ENCODE measurements at places on chromosomes 7 and 10. TPM values are rescaled to one million over a fixed set of nuclear protein-coding genes. Genes with fewer than 3 reads are reported as not detected.

- DNase-seq = no peak
Measured at GRCh38 chr10:20885678-20886077, 11.4 kb downstream of the NEBL start.

DNA sequence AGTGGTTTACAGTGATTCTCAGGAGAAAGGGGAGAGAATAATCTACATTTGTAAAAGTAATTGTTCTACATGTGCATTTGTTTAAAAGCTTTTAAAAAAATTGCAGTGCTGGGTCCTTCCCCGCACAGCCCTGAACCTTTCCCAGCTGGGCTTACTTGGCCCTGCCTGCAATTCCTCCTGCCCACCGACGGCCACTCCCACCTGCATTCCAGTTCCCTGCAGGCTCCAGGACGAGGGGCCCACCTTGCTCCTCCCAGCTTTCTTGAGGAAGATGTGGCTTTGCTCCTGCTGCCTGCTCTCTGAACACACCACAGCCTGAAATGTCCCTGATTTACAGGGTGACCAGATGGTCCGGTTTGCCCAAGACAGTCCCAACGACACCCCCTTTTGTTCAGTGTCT lies 222.7 kb downstream of the PRPF18 start:
- DNase-seq = no peak

DNA sequence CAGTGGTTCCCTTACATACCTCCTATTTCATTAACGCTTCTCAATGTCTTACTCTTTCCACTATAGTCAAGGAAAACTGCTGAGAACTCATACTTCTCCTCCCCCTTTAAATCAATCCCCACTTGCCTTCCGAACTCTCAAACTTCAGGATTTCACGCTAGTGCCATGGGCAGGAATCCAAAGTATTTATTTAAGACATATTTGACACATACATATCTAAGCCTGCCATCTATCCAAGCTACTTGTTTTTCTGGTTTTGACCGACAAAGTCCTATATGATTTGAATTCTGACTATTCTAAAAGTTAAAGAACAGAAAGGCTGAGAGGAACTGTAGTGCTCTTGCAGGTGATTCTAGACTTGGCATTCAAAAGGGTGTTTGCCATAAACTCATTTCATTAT lies 51.8 kb downstream of the CCDC6 start:
- DNase-seq = no peak

DNA sequence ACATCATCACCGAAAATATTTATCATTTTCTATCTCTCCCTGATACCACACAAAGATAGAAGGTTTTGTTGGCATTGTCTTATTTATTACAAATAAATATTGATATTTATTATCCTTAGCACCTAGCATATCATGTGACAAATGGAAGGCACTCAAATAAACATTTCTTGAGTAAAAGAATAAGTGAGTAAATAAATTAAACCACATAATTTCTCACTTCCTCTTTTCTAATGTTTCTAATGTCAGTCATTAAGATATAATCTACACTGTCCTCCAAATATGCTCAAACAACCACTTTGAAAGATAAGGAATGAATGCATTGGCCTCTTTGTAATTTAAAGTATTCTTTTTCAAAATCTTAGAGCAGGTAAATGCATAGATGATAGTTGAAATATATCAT lies 1027.8 kb upstream of the LRRTM3 start:
- DNase-seq = no peak

DNA sequence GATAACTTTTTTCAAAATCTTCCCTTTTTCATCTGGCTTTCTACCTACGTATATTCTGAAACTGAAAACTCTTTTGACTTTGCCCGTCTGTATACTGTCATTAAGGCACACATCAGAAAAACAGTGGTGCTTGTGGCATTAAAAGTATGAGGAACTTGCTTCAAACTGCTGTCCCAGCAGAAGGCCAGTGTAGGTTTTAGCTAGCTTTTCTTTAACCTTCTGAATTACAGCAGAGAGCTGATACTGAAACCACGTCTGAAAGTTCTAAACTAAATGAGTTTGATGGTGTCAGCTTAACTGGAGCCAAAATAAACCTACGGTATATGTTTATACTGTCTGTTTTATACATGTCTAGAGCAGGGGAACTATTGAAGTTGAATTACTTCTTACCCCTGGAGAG lies 283.4 kb downstream of the TFEC start:
- DNase-seq = no peak

DNA sequence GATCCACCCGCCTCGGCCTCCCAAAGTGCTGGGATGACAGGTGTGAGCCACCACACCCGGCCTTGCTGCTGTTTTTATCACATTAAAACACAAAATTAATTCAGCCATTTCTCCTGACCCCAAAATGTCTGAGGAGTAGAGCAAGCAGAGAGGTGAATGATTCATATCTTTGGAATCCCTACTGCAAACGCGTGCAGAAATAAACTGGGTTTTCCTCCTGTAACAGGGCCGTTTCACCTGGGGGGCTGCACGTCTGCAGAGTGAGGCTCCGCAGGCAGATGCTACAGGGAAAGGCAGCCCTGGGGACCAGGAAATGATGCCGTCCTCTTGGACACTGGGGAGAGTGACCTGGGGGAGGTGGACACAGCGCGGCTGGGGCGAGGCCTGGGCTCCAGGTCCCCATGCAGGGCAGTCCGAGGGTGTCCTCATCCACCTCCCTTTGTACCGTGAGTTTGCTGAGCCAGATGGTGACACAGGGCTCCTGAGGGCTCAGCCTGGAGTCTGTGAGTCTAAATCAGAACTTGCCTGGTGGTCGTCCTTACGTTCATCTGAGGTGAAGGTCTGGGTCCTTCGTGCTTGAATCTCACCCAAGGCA lies 41.9 kb downstream of the PDGFA start:
- peak; percentile 11 for DNase-seq

TBX20 gene
- total RNA-seq = 0.59 TPM

- DNase-seq = no peak
Measured at GRCh38 chr7:14835384-14835783, 67.2 kb downstream of the DGKB start.

- DNase-seq = no peak
Measured at GRCh38 chr10:78706726-78707540, 361.8 kb upstream of the ZMIZ1 start.

SEMA3A gene
- total RNA-seq = 2.9 TPM

GRCh38 chr7:64515330-64515729 lies 47.5 kb downstream of the ZNF680 start:
- DNase-seq = no peak

DNA sequence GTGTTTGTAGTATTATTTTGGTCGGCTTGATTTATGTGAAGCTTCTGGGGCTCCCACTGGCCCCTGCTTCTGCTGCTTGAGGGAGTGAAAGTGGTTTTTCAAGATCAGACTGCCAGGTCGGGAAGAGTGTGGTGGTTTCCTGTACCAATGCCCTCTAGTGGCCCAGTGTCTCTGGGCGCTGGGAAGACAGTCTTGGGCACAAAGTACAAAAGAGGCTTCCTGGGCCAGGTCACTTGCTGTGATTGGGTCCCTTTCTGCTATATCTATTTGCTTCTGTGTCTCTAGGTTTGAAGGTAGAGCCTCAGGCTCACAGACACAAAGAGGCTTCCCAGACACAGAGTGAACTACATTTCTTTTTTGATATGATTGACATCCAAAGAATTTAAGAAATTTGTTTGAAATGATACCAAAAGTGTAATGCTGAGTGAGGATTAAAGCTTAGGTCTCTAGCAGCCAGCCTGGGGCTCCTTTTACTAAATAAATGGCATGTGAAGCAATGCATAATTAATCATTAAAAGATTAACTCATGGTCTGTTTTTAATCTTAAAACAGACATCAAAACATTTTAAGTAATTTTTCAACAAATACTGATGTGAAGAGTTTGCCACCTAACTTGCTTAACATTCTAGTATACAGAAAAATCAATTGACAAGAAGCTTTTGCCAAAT lies 36.3 kb downstream of the ABCB1 start:
- no peak for DNase-seq

DNA sequence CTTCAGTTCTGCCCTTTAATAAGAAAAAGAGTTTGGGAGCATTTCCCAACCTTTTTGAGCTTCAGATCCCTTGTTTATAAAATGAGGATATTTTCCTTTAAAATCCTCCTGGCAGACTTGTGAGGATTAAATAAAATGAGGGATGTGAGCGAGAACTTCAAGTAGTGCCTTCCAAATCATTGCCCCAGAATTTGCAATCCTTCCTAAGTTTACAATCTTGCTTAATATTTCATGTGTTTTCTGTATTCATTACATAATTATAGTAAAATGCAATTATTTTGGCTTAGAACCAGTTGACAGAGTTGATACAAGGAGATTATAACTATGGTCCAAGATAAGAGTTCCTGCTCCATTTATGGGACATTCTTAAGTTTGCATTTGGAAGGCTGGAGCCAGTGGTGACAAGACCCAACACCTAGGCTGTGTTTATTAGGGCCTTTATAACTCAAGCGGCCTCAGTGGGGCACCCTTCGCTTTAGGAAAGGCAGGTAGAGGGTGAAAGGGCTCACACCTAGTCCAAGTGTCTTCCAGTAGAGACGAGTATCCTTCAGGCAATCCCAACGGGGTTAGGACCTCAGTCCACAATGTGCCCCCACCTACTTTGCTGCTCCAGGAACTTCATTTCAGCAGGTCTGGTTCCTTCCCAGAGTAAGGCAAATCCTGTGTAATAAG lies 317.5 kb downstream of the WDR11 start:
- no peak for DNase-seq
